Mesothelial cell of epicardium (in vitro differentiated cells): ENCODE measurements at places on chromosomes 6 and 20.

DNA sequence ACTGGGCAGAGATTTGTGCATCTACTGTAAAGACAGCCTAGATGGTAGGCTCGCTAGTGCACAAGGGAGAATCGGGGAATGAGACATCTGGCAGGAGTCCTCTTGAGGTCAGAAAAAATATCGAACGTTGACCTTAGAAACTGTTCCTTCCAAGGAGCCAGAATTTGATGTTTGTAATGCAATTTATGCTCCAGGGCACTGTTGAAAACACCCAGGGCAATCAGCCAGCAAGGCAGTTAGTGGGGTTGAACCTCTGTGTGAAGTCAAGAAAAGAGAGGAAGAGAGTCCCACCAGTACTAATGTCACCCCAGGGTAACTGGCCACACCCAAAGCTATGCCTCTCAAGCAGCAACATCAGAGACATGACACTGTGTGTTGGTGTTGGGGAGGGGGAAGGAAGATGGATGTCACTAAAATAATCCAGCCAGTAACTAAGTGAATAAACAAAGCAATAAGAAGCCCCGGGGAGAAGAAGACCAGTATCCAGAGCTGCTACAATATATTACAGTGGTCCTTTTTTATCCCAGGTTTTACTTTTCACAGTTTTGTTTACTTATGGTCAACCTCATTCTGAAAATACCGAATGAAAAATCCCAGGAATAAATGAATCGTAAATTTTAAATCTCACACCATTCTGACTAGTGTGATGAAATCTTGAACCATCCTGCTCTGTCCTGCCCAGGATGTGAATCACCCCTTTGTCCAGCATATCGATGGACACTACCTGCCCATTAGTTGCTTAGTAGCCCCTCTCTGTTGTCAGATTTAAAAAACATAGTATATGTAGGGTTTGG is 32.9 kb upstream of the PDE10A start:
- H3K27ac ChIP-seq: no peak overlapping the region
- no peak for DNase-seq
- no peak overlapping the region for H3K4me3 ChIP-seq
- H3K4me1 ChIP-seq: no peaks in the 10 kb centered on the region

GRCh38 chr6:2952557-2953095 is 18.7 kb downstream of the SERPINB6 start:
- no peaks in the 10 kb centered on the region for H3K27me3 ChIP-seq
- peak; percentile 83 for DNase-seq
- H3K4me1 ChIP-seq: peaks cover 4% of the 10 kb centered on the region
- H3K4me3 ChIP-seq: no peak overlapping the region

GRCh38 chr6:105740946-105741645 is 338.2 kb upstream of the PREP start:
- no peak overlapping the region for H3K4me3 ChIP-seq
- no peaks in the 10 kb centered on the region for H3K36me3 ChIP-seq
- peaks cover 18% of the 10 kb centered on the region for H3K27me3 ChIP-seq

- peak overlapping the region; percentile 97 for H3K4me3 ChIP-seq
- H3K27me3 ChIP-seq: no peaks in the 10 kb centered on the region
- no peaks in the 10 kb centered on the region for H3K36me3 ChIP-seq
- peaks cover 53% of the 10 kb centered on the region for H3K4me1 ChIP-seq
- DNase-seq: no peak
- peak overlapping the region; percentile 95 for H3K27ac ChIP-seq
Measured at GRCh38 chr6:16762268-16762549, 949 bp upstream of the ATXN1 start.

GRCh38 chr6:123215211-123215610 is 219.2 kb downstream of the CLVS2 start:
- H3K27ac ChIP-seq: no peak overlapping the region
- no peaks in the 10 kb centered on the region for H3K36me3 ChIP-seq
- no peak overlapping the region for H3K4me3 ChIP-seq
- DNase-seq: no peak
- no peaks in the 10 kb centered on the region for H3K4me1 ChIP-seq

DNA sequence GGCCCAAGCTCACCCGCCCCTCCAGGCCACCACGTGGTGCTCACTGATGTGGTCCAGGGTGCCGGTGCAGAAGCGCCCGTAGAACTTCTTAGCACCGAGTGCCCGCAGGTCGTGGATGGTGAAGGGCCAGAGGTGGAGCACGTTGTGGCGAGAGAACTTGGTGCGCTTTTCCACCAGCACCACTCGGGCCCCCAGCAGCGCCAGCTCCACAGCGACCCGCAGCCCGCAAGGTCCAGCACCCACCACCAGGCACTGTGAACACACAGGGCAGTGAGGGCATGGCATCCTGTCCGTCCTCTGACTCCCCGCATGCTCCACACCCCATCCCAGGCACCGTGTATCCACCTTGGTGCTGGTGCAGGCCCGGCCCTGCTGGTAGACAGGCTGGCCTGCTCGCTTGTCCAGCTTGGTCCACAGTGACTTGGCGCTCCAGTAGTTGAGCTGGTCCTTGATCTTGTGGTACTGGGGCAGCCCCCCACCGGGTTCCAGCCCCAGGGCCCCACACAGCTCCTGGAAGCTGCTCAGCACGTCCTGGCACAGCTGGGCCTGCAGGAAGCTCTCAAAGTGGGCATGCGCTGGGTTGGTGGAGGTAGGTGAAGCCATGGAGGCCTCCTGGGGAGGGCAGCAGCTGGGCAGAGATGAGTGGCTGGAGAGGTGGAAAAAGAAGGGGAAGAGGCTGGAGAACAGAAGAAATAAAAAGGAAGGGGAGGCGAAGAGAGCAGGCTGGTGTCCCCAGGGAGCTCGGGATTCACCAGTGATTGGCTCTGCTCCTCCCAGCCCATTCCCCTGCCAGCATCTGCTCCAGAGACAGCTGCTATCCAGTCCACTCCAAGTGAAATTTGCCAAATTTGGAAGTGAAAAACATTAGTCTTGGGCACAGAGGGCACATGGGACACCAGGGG is 1.7 kb downstream of the MICAL1 start:
- no peaks in the 10 kb centered on the region for H3K36me3 ChIP-seq
- DNase-seq: no peak
- H3K27me3 ChIP-seq: peaks cover 23% of the 10 kb centered on the region
- peak overlapping the region; percentile 53 for H3K4me3 ChIP-seq
- peaks cover 8% of the 10 kb centered on the region for H3K4me1 ChIP-seq

DNA sequence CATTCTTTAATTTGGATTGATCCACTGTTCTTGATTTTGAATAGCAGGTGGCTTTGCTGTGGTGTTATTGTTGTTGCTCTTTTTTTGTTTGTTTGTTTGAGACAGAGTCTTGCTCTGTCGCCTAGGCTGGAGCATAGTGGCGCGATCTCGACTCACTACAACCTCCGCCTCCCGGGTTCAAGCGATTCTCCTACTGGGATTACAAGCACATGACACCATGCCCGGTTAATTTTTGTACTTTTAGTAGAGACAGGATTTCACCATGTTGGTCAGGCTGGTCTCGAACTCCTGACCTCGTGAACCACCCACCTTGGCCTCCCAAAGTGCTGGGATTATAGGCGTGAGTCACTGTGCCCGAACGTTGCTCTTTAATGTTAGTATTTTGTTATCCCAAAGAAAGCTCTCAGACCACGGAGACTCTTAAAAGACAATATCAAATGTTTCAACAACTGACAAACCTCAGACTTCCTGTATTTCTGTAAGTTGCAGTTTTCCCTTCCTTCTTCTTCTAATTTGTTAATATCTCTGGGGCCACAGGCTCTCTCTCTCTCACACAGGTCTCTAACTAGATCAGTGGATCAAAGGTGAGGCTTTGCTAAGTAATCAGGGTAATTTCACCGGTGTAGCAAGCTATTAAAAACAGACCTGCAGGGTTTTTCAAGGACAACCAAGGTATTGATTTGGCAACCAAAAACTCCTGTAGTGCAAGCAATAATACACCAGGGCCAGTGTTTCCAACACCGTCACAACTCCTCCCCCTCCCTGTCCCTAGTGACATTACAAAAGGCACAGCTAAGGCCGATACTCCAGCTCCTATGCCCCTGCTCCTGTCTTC is 48.8 kb upstream of the ZNF217 start:
- no peaks in the 10 kb centered on the region for H3K36me3 ChIP-seq
- no peak for DNase-seq
- H3K27me3 ChIP-seq: no peaks in the 10 kb centered on the region
- no peak overlapping the region for H3K4me3 ChIP-seq
- H3K27ac ChIP-seq: peak overlapping the region; percentile 98

- H3K4me3 ChIP-seq: no peak overlapping the region
- peaks cover 12% of the 10 kb centered on the region for H3K4me1 ChIP-seq
- H3K27me3 ChIP-seq: peaks cover 9% of the 10 kb centered on the region
- H3K27ac ChIP-seq: no peak overlapping the region
- H3K36me3 ChIP-seq: no peaks in the 10 kb centered on the region
Measured at GRCh38 chr6:33851959-33852358, 48.2 kb upstream of the MLN start.

DNA sequence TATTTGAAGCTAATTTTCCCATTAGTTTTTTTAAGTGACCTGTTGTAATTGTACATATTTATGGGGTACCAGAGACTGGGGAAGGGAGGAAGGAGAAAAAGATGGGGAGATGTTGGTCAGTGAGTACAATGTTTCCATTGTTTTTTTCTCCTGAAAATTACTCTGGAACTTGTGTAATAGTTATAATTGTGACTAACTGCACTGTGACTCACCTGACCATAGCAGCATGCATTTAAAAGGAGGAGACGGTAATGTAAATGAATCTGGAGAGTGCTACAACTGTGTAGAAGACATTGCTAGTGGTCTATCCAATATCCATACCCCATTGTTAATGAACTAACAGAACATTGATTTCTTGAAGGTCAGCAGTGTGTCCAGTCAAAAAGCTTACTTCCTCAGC is 133.4 kb downstream of the RFPL4B start:
- no peak overlapping the region for H3K27ac ChIP-seq
- no peaks in the 10 kb centered on the region for H3K36me3 ChIP-seq
- no peak overlapping the region for H3K4me3 ChIP-seq
- no peaks in the 10 kb centered on the region for H3K27me3 ChIP-seq
- DNase-seq: no peak
- peaks cover 23% of the 10 kb centered on the region for H3K4me1 ChIP-seq

DNA sequence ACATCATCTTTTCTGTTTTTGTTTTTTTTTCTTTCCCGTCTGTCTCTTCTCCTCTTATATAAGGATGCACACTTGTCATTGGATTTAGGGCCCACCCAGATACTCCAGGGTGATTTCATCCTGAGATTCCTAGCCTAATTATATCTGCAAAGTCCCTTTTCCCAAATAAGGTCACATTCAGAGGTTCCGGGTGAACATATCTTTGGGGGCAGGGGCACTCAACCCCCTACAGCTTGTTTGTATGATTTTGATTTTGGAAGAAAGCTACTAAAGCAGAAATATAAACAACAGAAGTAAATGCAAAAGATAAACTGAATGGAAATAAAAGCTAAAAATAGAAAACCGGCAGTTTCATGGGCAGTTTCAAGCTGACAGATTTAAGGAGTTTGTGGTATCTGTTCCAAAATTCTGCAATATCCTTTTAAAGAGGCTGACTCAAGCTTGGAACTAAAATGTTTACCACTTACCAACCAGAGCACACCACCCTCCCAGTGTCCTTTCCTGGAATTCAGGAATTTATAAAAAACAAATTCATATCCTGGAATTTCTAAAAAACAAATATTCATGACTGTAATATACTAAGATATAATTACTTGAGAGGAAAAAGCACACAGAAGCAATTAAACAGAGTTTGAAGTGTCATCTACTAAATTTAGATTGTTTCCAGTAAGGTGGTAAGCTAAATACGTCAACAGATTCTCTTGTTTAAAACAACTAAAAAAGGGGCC is 100.0 kb upstream of the CARMIL1 start:
- no peak overlapping the region for H3K4me3 ChIP-seq
- no peak overlapping the region for H3K27ac ChIP-seq
- H3K36me3 ChIP-seq: no peaks in the 10 kb centered on the region
- peaks cover 11% of the 10 kb centered on the region for H3K27me3 ChIP-seq
- peaks cover 22% of the 10 kb centered on the region for H3K4me1 ChIP-seq
- no peak for DNase-seq

DNA sequence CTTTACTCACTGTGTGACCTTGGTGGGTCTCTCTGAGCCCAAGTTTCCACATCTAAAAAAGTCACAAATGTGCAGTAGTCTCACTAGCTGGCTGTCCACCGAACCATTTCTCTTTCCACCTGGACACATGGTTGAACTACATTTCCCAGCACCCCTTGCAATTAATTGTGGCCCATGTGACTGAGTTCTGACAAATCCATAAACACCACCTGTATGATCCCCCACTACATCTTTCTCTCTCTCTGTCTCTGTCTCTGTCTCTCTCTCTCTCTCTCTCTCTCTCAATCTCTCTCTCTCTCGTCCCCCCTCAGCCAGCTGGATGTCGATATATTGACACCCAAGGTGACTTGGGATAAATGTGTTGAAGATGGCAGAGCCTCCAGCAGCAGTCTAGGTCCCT is 42.8 kb downstream of the SNHG17 start:
- DNase-seq: no peak
- no peak overlapping the region for H3K27ac ChIP-seq
- no peaks in the 10 kb centered on the region for H3K4me1 ChIP-seq
- peaks cover 11% of the 10 kb centered on the region for H3K27me3 ChIP-seq
- no peak overlapping the region for H3K4me3 ChIP-seq

GRCh38 chr6:107620732-107621131 is 130.8 kb downstream of the SOBP start:
- no peak overlapping the region for H3K27ac ChIP-seq
- no peak for DNase-seq
- no peak overlapping the region for H3K4me3 ChIP-seq
- peaks cover 11% of the 10 kb centered on the region for H3K4me1 ChIP-seq
- H3K27me3 ChIP-seq: no peaks in the 10 kb centered on the region

DNA sequence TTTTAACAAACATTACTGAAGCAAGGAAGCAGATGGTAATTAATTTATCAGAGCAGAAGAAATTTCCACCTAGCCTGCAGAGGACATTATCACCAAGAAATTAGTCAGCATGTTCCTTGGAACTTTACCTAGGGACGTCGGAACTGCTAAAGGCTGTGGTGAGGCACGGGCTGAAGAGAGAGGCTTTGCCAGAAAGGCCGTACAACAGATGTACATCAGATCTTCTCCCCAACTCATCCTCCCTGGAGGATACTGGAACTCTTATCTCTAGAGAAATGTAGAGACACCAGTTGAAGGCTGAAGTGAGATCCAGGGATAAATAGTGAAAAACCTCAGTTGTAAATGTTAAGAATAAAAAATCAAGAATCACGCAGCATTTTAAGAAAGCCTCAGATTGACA is 257.1 kb downstream of the SAMD5 start:
- no peak for DNase-seq
- no peaks in the 10 kb centered on the region for H3K27me3 ChIP-seq
- H3K36me3 ChIP-seq: peaks cover 7% of the 10 kb centered on the region
- H3K4me1 ChIP-seq: peaks cover 29% of the 10 kb centered on the region
- H3K27ac ChIP-seq: peak overlapping the region; percentile 76
- H3K4me3 ChIP-seq: no peak overlapping the region
